ENCODE measurements at places on chromosomes 7 and 10.

DNA sequence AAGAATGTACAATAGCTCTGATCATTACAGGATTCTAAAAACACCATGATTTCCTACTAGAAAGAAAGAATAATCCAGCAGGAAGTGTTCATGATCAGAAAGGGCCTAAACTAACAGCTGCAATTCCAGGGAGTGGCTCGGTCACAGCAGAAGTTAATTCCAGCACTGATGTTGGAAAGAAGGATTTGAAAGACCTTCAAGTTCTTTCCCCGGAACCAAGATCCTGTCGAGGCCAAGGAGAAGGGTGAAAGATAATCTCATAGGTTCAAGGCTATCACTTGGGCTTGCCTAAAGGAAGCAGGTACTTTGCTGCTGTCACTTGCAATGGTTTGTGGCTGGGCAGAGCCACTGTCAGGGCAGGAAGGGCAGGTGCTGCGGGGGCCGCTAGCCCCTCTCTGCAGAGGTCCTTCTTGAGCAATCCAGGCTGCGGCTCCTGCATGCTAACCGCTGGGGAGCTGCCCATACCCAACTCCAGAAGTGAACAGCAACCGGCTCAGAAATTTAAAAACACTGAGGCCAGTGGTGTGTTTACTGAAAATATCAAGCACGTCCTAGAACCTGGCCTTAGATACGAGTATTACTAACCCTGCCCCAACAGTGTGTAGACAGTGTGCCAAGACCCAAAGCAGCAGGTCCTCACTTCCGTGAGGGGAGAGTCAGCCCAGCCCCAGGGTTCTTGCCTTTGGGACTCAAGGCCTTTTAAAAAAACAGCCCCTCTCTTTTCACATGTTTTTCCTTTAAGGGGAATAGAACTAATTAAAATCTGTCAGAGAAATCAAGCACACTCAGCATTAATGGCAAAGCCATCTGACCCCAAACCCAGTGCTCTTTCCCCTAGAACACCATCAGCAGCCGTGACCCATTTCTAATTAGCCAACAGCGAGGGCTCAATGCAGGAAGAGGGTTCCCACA is 76.8 kb downstream of the VIPR2 start:
- no peak for DNase-seq

- DNase-seq: no peak
These were observed 7.7 kb upstream of the HTR5A start for GRCh38 chr7:155062411-155062810.

- DNase-seq: no peak
These were observed 14.7 kb downstream of the FAM241B start for GRCh38 chr10:69644658-69645295.

DNA sequence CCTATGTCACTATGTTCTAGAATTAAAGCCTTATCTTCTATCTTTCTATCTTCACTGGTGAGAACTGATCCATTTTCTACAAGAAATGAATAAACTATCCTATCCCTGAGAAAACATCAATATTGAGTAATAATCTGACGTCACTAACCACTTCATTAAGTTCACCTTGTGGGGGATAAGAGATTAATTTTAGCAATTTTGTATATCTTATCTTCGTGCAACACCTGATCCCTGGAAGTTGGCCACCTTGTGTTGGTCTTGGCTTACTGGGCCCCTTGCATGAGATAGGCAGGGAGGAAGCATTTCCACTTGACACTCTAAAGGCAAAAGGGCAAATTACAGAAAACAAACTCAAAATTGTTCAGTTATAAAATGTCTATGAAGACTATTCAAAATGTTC is 20.1 kb upstream of the OR6B1 start:
- DNase-seq: no peak

DNA sequence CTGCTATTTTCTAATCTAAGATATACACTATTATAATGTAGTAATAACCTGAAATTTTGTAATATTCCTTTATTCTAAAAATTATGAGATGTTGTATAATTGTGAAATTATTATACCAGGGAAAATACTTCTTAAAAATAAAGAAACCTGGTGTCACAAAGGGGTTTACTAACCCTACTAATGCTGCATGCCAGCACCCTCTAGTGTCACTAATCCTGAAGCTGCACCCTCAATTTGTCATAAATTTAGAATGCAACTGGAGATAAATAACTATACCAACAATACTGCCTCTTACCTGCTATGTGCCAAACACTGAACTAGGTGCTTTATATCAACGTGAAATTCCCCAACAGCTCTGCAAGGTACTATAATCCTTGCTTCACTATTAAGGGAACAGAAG is 30.8 kb downstream of the TM9SF3 start:
- DNase-seq: no peak

- no peak for DNase-seq
These were observed 87.2 kb upstream of the AGK start for GRCh38 chr7:141463986-141464385.

DNA sequence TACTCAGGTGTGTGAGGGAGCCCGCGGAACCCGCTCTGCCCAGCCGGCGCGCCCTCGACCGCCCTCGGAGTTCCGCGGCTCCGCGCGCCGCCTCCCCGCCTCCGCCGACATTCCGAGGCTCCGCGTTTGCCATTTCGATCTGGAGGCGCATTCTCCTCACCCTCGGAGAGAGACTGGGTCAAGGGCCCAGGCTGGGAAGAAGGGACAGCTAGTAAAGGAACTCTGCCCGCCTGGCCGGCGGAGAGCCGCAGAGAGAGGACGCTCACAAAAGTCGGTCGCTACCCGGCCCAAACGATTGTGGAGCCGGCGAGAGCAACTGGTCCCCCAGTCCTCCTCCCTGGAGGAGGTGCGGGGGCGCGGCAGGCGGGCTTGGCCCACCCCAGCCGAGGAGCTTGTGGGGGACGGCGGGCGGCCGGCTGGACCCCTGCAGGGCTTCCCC is 74.5 kb upstream of the LEP start:
- no peak for DNase-seq

DNA sequence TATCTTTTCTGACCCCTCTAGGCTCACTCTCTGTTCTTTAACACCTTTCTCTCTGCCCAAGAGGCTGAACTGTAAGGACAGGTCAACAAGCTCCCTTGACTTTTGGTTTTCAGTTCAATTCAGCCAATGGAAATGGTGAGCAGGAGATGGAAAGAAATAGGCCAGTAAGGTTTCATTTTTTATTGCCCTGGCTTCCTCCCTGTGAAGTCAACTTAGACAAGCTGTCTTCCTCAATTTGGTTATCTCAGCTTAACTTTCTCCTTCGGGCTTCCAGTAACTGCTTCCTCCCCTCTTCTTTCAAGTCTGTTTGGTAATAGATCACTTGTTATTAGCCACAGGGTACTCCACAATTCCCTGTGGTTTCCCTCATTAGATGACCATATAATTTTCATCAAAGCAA is 19.7 kb downstream of the LIPK start:
- no peak for DNase-seq

DNA sequence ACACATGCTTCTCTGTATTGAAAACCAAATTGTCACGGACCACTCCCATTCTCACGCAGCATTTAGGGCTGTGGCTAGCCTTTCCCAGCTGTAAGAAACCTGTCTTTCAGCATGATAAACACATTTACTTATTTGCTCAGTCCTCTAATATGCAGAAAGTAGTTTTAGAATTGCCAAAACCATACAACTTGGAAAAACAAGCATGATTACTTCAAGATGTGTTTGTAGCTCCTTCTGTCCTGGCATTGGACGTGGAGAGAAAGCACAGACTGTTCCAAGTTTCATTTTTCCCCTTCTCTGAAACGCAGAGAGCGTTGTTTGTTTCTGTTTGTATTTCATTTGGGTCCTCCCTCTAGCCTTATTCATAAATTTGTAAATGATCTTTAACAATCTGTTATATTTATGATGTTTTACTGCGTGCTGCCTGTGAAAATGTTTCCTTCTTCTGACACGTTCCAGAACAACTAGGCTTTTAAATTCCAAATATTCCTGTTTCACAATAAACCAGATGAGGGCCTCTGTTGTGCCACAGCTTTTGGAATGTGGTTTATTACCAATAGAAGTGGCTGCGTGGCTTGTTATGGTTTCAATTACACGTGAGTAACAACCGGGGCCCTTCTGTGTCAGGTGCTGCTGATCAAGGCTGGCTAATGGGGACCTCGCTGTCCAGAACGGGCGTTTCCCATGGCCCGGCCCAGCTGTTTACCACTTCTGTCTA is 26.1 kb downstream of the MNX1 start:
- no peak for DNase-seq

- no peak for DNase-seq
These were observed 274.4 kb upstream of the YAE1 start for GRCh38 chr7:39291628-39292410.

- no peak for DNase-seq
These were observed 434.5 kb upstream of the KCND2 start for GRCh38 chr7:119838444-119838843.

DNA sequence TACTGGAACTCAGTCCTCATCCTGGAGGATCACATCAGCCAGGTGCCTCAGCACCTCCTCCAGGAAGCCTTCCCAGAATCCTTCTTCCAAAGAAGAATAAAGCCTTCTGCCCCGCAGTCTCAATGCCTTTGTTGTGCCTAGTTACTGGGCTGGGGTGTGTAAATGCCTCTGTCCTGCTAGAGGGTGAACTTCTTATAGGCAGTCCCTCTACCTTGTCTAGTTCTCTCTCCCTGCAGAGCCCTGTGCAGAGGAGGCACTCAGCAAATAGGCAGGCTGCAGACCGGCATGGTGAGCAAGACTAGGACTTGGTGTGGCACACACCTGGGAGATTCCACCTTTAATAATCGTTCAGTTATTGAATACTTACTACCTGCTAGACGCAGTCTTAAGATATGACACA is 104.7 kb upstream of the PCBD1 start:
- no peak for DNase-seq

DNA sequence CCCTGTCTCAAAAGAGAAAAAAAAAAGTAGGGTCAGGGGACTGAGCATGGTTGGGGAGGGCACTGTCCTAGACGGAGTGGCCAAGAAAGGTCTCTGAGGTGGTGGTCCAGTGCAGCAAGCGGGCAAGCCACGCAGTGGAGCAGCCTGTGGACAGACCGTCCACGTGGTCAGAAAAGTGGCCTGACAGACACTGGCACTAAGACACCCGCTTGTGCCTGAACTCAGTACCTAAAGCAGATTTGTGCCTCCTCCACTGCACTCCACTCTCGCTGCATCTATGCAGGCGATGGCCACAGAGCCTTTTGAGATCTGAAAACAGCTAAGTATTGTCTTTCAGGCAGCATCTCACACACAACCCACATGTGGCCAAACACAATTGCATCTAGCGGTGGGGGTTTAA is 8.8 kb downstream of the ASB10 start:
- DNase-seq: no peak

- DNase-seq: no peak
These were observed 111.9 kb upstream of the LANCL2 start for GRCh38 chr7:55253188-55253587.

GRCh38 chr7:7438851-7439250 is 96.8 kb downstream of the COL28A1 start:
- no peak for DNase-seq

DNA sequence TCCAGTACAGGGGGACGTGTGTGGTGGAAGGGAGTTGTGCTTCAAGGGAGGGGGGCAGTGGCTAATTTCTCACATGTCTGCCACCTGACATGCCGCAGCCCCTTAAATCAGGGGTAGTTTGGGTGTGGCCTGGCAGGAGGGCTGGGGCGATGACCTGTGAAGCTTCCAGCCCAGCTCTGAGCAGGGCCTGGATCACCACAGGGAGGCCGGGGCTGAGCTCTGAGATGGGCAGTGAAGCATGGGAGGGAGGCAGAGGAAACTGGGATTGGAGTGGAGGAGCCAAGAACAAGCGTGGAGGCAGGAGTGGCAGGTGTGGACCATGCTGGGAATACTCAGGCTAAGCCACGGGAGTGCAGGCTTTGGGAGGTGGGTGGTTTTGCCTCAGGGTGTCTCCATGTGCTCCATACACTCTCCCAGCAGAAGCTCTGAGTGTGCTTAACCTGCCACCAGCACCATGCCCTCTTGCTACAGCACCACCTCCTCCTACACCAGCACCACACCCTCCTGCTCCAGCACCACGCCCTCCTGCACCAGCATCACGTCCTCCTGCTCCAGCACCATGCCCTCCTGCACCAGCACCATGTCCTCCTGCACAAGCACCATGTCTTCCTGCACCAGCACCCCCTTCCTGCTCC is 99.3 kb upstream of the SHH start:
- no peak for DNase-seq

GRCh38 chr10:124656113-124656490 is 88.1 kb downstream of the FAM53B start:
- no peak for DNase-seq

DNA sequence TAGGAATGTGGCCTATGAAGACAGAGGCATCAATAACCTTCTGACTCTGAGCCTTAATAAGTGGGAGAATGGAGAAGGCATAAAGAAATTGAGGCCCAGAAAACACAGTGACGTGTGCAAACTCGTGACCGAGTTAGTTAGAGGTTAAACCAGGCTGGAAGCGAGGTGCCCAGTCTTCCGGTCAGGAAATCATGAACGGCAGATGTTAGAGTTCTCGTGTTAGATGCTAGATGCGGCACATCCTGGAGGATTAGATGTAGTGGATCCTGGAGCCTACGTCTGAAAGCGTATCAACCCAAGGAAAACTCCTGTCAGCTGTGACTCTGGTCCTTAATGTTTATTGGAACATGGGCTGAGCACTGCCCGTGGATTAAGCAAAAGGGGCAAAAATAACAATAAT is 275.9 kb downstream of the TCF7L2 start:
- no peak for DNase-seq

GRCh38 chr10:76037531-76038155 is 606.2 kb downstream of the LRMDA start:
- no peak for DNase-seq

DNA sequence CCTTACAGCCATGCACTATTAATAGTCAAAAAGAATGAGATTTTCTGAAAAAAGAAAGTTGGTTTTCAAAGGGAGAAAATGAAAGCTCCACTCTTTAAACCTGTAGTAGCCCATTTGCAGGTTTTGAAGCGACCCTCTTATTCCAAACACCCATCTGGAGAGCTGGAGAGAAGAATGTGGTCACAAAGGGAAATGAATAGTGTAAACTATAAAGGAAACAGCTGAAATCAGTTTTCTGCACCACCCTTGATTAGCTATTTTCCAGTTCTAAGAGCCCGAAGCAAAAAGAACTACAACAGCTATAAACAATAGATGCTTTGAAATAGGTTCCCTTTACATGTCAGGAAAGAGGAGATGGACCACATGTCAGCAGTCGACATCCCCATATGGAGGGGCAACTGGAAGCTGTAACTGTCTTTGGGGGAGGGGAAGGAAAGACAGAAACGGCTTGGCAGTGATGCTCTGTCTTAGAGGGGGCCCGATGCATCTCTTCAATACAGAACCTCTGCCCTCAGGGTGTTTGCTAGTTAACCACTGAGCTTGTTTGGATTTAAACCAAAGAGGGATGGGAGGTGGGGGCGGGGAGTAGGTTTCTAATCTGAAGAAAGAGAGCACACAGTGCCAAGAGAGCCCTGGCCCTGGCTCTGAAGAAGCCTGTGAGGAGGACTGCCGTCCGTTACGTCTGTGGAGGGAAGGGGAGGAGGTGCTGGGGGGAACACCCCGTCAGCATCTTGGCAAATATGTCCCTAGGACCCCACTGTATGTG is 55.3 kb downstream of the CPVL start:
- no peak for DNase-seq

GRCh38 chr10:6135039-6135438 is 46.2 kb downstream of the RBM17 start:
- DNase-seq: no peak

GRCh38 chr7:108046952-108047506 is 44.1 kb upstream of the LAMB1 start:
- DNase-seq: no peak

Data from stimulated activated CD8-positive, alpha-beta memory T cell treated with anti-CD3 and anti-CD28 coated beads, Interleukin-7, amount 100 ng/mL, for 1 hour (primary cell).